ENCODE measurements at places on chromosomes 12 and 14.

- DNase-seq, result no peak
Measured at GRCh38 chr14:98826618-98827017, 445.4 kb downstream of the BCL11B start.

- DNase-seq, result no peak
Measured at GRCh38 chr14:44962334-44963043, 499 bp downstream of the TOGARAM1 start.

GRCh38 chr12:68505970-68506369 lies 104.7 kb upstream of the RAP1B start:
- DNase-seq, result no peak

GRCh38 chr12:67790660-67791059 lies 142.1 kb downstream of the DYRK2 start:
- no peak for DNase-seq

- DNase-seq, result no peak
Measured at GRCh38 chr12:57905812-57906475, 35.4 kb upstream of the ATP23 start.

GRCh38 chr12:79444089-79444488 lies 246.7 kb downstream of the PAWR start:
- no peak for DNase-seq

- DNase-seq, result no peak
Measured at GRCh38 chr14:23933108-23933741, 20.3 kb upstream of the DHRS4 start.

DNA sequence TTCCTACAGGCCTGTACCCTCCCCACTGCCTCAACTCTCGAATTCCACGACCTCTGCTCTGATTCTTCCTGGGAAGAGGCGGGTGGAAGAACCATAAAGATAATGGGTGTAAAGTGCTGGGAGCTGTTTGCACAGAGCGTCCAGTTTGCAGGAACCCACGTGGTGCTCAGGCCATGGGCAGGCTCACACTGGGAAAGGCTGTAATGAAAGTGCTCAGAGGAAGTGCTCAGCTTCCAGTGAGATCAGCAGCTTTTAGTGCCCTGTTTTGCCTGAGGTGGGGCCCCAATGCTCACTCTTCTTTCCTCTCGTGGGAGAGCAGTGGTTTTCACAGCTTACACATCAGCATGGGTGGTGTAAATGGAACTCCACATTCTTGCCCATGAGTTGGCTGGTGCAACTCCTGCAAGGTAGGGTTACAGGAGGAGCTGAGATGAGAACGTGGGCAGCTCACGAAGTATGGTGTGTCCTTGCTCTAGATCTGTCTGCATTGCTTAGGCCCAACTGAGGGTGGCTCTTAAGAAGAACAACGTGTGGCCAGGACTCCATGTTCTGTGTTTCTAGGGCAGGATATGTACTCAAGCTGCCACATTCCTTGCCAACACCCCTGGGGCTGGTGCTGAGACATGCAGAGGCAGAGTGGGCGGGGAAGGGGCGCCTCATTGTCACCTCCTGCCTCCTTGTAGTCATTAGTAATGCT lies 2.9 kb downstream of the TMEM63C start:
- DNase-seq, result no peak

- DNase-seq, result no peak
Measured at GRCh38 chr12:92007787-92008186, 137.9 kb downstream of the BTG1 start.

DNA sequence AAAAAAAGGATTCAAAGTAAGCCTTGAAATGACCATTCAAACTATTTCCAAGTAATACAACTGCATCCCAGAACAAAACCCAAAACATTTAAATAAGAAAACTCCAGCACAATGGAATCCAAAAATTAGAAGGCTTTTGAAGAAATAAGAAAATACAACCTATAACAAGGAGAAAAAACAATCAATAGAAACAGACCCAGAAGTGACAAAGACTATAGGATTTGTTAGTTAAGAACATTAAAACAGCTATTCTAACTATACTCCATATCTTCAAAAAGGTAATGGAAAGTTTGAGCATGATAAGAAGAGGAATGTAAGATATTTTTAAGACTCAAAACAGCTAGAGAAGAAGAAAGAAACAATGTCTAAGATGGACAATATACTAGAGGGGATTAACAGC lies 39.3 kb upstream of the SRP54 start:
- no peak for DNase-seq

DNA sequence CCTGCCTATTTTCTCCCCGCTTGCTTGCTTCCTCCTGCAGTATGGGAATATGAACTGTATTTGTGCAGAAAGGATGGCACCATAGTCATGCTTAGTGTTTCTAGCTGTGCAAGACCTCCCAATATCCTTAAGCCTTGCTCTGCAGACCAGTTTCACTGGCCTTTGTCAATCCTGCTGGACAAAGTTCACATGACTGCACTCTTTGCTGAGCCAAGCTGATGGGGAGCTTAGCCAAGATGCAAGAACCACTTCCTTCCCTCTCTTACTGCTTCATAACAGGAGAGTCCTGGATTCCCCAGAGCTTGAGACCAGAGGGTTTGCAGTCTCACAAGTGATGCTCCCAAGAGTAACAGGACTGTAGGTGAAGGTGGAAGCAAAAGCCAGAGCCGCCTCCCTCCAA lies 3.8 kb downstream of the ASIC1 start:
- DNase-seq, result no peak

DNA sequence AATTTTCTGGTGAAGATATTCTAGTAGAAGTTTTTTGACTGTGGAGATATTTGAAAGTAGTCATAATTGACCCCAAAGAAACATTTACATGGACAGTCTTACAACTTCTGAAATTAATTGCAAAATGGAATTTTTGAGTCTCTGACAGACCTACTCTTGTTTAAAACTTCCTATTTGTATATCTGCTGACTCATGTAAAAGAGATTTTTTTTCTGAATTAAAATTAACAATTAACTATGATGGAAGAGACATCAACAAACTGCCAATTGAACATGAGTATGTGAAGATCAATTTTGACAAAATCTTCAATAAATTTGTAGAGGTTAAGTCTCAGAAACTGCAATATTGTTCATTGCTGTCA lies 108.5 kb upstream of the MAX start:
- no peak for DNase-seq

DNA sequence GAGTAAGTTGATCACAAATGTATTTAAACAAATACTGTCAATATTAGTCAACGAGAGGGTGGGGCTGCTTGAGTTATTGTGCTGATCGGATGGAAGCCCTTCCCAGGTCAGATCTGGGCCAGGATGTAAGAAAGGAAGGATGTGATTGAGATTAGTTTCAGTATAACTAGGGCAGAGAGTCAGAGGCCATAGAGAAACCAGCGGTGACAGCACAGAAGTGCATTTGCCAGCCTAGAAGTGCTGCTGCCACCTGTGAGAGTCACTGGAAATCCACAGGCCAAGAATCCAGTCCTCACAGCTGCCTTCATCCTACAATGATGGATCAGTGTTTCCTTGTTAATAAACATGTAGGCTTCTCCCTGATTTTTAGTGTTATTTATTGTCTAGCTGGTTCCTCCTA lies 9.8 kb upstream of the FERMT2 start:
- DNase-seq, result no peak

- DNase-seq, result no peak
Measured at GRCh38 chr12:124369827-124370378, 75.0 kb downstream of the RFLNA start.

DNA sequence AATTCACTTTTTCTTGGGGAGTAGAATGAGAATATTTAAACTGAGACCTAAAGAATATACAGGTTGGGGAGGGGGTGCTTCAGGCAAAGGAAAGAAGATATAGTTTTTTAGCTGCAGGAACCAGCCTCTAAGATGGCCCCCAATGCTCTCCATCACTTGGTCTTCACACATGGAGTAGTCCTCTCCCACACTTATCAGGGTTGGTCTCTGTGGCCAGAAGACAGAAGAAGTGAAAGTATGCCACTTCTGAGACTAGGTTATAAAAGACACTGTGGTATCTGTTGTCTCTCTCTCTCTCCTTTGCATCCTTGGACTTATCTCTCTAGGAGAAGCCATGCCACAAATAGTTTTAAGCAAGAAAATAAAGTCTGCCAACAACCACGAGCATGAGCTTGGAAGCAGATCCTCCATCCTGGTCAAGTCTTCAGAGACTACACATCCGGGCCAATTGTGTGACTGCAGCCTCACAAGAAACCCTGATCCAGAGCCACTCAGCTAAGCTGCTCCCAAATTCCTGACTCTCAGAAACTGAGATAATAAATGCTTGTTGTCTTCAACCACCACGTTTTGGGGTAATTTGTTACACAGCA lies 18.0 kb downstream of the PUS7L start:
- DNase-seq, result no peak

GRCh38 chr12:103334466-103334865 lies 161.3 kb downstream of the C12orf42 start:
- no peak for DNase-seq

DNA sequence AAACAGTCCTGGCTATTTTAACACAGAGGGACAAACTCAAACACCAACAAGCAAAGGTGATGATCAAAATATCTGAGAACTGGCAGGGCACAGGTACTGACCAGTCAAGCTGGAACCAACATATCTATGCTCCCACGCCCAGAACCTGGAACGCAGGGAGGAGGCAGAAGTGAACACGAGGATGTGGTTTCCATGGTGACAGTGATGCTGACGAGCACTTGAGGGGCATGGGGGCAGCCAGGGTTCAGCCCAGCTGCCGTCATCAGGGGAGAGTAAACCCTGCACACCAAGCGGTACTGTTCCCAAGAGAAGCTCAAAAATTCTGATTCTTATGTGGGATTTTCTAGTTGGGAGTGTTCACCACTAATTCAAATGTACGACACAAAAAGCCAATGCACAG lies 113.6 kb upstream of the SFSWAP start:
- DNase-seq, result no peak

- no peak for DNase-seq
Measured at GRCh38 chr14:56243110-56243509, 124.9 kb downstream of the PELI2 start.

DNA sequence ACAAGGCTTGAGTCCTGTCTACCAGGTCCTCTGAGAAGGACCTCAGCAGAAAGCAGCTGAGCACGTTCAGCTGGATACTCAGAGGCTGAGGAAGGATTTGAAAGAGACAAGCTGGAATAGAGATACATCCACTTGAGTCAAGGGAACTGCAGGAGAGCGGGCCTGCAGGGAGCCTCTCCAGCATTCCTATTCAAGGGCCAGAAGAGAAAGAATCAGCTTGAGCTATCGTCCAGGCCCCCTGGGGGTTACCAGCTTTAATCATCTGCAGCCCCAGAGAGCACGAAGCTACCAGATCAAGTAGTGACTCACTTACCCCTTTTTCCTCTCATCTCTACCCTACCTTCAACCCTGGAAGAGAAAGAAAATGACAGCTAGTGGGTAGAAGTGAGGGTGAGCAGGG lies 80.9 kb downstream of the NDUFA12 start:
- DNase-seq, result no peak

GRCh38 chr12:5388581-5389535 lies 43.0 kb upstream of the NTF3 start:
- DNase-seq, result no peak

DNA sequence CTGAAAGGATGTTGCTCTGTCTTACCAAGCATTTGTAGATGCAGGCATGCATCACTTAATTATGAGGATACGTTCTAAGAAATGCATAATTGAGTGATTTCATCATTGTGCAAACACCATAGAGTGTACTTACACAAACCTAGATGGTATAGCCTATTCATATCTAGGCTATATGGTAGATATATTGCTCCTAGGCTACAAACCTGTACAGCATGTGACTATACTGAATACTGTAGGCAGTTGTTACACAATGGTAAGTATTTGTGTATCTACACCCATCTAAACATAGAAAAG lies 75.9 kb downstream of the IFT81 start:
- DNase-seq, result no peak

DNA sequence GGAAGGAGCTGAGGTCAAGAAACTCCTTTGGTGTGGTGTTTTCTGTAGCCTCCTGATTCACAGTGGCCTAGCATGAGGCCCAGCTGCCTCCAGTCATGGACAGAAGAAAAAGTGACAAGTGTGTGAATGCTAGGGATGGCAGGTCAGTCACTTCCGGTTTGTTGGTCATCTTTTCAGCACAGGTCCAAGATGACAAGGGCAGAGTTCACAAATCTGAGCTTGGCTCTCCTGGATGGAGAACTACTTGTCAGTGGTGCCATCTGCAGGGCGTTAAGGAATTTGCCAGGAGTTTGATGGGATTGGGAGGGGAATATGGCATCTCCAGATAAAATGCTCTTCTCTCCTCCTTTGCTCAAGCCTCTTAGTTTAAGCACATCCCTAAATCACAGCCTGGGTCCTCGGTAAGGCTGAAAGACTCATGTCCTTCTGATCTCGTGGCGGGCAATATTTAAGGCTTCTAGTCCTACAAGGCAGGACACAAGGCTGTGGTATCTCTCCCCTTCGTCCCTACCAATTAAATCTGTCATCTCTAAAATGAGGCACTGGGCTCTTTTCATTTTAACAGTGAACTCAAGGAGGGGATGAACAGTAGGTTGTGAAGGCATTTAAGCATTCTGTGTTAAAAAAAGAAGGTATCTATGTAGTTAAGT lies 10.0 kb downstream of the TUBA1B start:
- DNase-seq, result no peak

- no peak for DNase-seq
Measured at GRCh38 chr14:94884616-94885230, 114.8 kb upstream of the GSC start.

- no peak for DNase-seq
Measured at GRCh38 chr12:124566997-124567672, at the start of gene NCOR2. NCOR2 (minus strand) TSS chr12:124567612; CDS start chr12:124495251, 72,361 bp downstream.

- DNase-seq, result no peak
Measured at GRCh38 chr14:89466944-89467343, 49.9 kb upstream of the FOXN3 start.

DNA sequence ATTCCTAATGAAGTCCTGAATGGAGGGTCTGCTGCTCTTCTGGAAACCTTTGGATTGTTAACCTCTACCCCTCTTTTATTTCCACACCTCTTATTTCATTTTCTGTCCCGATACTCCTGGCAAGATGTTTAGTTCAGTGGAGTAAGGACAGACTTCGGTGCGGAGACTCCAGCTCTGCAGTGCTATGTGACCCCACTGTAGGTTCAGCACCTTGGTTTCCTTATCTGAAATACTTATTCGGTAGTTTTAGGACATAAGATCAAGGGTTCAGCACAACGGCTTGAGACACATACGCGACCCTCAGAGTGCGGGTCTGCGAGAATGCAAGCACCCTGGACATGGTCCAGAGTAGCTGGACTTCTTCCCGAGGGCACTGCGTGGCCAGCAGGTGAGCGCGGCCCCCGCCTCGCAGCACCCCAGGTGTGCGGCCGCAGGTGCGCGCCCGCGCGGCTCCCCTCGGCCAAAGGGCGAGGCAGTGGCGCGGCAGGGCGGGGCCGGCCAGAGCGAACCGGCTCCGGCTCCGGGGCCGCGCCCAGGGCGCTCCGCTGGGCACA lies 465 bp upstream of the FGD4 start:
- no peak for DNase-seq

DNA sequence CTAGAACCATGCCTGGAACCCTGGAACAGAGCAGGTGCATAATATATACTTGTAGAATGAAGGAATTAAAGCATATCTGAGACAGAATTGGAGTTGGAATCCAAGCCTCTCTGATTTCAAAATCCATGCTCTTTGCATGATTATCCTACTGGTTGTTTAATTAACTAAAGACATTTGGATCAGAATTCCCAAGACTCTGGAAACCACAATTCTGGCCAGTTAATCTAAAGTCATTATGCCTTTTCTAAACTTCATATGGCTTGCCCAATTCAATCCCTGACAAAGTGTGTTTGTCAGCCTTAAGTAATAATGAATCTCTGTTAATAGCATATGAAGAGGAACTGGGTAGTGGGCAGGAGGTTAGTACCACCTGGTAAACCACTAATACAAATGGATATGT lies 422.6 kb downstream of the ATP23 start:
- DNase-seq, result no peak

GRCh38 chr12:99393763-99394162 lies 253.8 kb upstream of the GARIN6 start:
- no peak for DNase-seq

- DNase-seq, result no peak
Measured at GRCh38 chr14:71508901-71509300, 423.3 kb upstream of the RGS6 start.
